ENCODE measurements at places on chromosomes 3 and 15.

- DNase-seq, result no peak
Measured at GRCh38 chr3:104245261-104245660, 1121.4 kb upstream of the ALCAM start.

GRCh38 chr3:57141719-57142410 lies 23.3 kb downstream of the IL17RD start:
- DNase-seq, result no peak

DNA sequence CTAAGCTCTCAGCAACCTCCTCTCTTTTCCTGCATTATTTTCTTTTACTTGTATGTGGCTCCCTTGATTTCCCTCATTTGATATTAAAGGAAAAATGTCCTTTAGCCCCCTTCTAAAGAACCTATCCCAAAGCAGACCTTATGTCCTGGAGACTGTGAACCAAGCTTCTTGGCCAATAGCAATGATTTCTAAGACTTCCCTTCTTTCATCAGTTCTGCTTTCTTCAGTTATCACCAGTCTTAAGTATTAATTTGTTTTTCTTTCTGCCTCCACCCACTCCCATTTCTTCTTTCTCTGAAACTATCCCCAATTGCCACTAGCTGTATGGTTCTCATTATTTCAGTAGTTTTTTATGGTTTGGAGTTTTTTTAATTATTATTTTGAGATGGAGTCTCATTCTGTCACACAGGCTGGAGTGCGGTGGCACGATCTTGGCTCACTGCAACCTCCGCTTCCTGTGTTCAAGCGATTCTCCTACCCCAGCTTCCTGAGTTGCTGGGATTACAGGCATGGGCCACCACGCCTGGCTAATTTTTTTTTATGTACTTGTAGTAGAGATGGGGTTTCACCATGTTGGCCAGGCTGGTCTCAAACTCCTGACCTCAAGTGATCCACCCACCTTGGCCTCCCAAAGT lies 12.1 kb downstream of the TMOD3 start:
- no peak for DNase-seq

GRCh38 chr15:90571063-90571541 lies 41.4 kb downstream of the CRTC3 start:
- DNase-seq, result no peak

DNA sequence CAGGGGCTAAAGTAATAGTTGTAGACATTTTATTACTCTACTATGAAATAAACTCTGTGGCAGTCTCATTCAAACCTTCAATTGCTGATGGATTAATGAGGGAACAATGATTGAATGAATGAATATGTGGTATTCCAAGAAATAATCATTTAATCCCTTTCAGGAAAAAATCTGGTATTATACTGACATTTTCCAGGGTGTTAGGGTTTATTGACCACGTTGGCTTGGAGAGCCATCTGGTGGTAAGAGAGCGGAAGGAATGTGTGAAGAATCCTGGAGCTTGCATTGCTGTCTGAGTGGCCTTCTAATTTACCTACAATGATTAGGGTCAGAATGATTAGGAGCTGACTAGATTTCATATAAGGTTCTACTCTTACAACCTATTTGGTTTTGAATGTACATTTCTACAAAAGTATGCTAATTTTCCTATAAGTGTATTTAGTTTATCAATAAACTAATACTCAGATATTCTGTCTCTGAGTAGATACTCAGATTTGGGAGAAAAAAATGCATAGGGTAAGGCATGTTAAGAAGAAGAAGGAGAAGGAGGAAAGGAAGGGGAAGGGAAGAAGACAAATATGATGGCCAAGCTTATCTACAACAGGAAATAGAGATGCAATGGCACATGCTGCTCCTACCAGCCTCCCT lies 249.9 kb downstream of the ROBO1 start:
- DNase-seq, result no peak

- DNase-seq, result no peak
Measured at GRCh38 chr3:185401319-185401955, 38.5 kb downstream of the MAP3K13 start.

- DNase-seq, result no peak
Measured at GRCh38 chr15:75561888-75562287, 17.2 kb downstream of the PTPN9 start.

GRCh38 chr15:85652457-85652856 lies 142.3 kb downstream of the KLHL25 start:
- no peak for DNase-seq

GRCh38 chr3:13051066-13051465 lies 22.2 kb downstream of the IQSEC1 start:
- DNase-seq, result no peak

GRCh38 chr3:10929978-10930665 lies 62.4 kb upstream of the SLC6A1 start:
- no peak for DNase-seq

GRCh38 chr3:12969486-12969885 lies 103.7 kb downstream of the IQSEC1 start:
- DNase-seq, result no peak

GRCh38 chr3:15099364-15100098 lies 583 bp upstream of the RBSN start:
- no peak for DNase-seq

DNA sequence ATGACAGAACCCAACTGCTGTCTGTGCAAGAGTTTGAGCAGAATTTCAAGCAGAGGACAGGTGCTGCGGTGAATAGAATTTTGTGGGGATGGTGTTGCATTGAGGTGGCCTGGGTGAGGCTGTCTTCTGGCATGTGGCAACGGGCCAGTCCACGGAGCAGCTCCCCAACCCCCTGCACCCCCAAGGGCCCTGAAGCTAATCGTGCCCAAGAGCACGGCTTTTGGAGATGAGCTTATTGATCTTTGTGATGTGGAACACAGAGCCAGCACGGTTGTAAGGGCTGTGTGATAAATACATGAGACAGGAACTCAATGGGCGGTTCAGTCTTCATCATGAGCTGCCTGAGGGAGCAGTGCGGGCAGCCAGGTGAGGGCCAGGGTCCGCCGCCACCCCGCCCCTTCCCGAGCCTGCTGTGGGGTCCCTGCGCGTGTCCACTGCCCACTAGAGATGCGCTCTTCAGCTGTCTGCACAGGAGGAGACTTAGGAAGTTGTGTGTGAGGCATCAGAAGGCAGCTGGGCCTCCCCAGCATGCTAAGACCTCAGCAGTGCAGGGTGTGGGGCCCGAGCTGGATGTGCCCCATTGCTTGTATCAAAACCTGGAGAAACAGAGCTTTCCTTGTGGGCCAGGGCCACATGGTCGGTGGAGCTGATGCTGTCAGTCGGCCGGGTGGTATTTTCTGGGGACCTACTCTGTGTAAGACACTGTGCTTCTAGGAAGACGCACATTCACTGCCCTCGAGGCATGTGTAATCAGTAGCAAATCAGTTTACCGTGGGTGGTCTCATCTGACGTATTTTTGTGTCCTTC lies 90.5 kb downstream of the CHRNA7 start:
- DNase-seq, result no peak

DNA sequence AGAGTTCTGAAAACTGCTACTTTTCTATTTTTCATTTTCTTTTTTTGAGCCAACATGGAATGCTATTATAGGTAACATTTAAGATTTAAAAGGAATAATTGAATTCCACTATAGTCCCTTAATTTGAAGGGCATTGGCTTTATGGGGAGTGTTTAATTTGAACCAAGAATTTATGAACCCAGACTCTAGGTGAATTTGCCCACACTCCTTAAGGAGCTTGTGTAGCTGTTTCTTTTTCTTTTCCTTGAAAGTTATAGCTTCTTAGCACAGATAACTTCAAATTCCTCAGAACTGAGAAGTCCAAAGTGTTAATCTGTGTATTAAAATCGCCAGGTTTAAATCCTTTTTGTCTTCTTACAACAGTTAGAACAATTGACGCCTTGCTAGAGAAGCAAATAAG lies 4.7 kb upstream of the MEIS2 start:
- DNase-seq, result no peak

DNA sequence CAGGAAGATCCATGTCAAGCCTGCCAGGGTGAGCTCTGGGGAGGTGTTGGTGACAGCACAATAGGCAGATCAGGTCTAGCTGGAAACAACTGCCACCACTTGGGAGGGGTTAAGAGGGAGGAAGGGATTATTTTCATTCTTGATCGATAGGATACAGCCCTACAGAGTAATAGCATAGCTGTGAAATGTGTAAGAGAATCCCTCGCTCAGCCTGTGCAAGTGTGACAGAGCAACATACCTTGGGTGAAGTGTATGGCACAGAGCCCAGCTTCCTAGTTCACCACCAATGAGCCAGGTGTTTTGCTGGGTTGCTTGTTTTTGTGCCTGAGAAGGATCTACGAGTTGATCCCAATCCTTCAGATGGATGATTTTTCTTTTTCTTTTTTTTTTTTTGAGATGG lies 9.2 kb upstream of the DCUN1D1 start:
- DNase-seq, result no peak

Measured in NCI-H1436 (cell line).